ENCODE measurements at places on chromosomes 7 and 10.

DNA sequence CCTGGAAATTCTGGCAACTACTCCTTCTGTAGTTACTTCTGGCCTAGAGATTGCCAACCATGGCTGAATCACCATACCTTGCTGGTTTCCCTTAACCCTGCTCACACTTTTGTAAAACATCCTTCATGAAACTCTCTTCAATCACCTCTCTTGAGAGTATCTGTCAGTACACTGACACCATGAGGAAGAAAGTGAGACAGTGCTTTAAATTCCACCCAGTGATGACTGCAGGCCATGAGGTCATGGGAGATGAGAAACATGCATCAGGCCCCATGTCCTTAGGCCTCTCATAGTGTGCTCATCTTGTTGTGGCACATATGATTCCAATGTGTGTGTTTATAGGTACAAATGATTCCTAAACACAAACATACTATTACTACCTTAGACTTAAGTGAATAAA, 24.6 kb upstream of the NAMPT start:
- no peak for DNase-seq

- no peak for DNase-seq
Observed at GRCh38 chr7:33581236-33581635, 324.1 kb upstream of the BMPER start.

- no peak for DNase-seq
Observed at GRCh38 chr10:29634764-29635625, at the start of gene SVIL. Gene SVIL (minus strand): TSS chr10:29634971. CDS start chr10:29555058, 79,913 bp downstream.

DNA sequence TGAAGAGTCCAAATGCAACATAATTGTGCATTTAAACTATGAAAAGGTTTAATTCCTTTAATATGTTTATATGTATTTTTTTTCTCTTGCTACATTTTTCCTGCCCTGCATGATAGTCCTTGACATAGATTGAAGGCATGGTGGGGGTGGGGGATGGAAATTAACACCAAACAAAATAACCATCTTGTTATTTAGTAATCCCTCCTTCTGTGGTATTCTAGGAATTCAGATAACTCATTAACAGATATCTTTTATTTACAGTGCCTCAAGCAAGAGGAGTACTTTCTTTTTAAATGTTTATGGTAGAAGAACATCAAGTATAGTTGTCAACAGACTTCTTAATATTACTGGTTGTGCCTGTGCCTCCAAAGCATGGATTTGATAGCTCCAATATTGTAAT, 337.6 kb upstream of the SEMA3A start:
- no peak for DNase-seq

GRCh38 chr7:142813226-142813625, 41.6 kb upstream of the EPHB6 start:
- no peak for DNase-seq

GRCh38 chr10:86308056-86308455, 58.5 kb downstream of the GRID1 start:
- DNase-seq: no peak

DNA sequence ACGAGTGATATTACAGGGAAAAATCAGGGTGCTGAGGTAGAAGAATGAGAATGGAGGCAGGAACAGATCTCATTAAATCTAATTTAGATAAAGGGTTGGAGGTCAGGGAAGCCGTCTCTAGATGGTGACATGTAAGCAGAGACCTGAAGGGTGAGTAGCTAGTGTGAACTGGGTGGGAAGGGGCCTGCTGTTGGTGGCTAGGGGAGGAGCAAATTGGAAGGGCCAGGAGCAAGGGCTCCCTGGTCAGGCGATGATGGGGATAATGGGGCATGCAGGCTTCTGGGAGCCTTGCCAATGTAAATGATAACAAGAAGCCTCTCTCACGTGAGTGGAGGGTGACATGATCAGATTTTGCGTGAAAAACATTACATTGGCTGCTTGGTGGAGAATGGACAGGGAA, 76.3 kb downstream of the WDFY4 start:
- no peak for DNase-seq

DNA sequence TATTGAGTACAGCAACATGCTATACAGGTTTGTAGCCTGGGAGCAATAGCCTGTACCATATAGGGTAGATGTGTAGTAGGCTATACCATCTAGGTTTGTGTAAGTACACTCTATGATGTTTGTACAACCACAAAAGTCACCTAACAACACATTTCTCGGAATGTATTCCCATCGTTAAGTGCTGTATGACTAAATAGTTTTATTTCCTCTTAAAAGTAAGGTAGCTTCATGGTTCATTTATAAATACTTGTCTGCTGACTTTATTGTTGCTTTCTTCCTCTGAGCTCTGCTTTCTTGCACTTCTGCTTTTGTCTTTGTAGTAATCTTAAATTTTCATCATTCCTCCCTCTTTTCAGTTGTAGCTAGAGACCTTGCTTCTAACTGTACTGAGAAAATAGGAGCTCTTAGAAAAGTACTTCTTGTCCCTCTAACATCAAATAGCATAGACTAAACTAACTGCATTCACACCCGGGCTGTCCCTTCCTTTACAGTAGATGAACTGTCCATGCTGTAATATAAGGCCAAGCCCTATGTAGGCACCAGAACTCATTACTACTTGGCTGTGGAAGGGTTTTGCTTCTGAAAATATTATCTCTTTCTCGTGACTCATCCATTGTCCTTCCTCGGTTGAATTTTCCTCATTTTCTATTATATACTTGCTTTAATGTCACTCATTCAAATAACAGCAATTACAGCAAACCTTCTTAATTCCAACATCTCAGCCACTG, 55.4 kb upstream of the FAM3C start:
- no peak for DNase-seq

GRCh38 chr10:103382769-103383168, 13.5 kb downstream of the ATP5MK start:
- no peak for DNase-seq

DNA sequence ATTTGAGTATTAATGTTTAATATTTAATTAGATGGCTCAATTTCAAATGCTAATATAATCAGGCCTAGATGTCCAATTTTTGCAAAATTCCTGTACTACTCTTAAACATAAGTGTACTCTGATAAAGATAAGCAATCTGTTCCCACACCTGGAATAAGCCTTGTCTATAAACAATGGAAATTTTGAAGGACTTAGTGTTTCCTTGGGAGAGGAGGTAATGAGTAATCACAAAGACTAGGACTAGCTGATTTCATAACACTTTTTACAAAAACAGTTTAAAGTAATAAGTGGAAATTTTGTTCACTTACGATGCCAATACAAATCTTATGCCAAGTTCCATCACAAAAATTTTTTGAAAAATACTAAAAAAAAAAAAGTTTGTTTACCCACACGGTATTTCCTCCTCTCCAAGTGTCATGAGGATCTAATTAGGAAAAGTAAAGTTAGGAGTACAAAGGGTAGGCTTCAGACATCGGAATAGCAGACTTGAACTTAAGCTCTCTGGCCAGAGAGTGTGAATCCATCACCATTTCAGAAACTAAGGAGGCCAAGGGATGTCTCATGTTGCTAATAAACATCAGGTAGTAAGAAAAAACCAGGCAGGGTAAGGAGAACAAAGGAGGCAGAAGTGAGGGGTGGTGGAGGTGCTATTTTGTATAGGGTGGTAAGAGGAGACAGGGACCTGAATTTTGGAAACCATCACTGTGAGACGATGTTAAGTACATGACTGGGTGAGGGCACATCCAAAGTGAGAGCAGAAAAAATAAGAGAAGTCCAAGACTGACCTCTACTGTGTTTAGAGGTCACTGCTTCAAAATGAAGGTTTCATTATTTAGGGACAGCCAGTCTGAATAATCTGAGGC, 61.3 kb downstream of the RAPGEF5 start:
- no peak for DNase-seq

GRCh38 chr10:117365612-117366011, 9.6 kb downstream of the PDZD8 start:
- peak; percentile 18 for DNase-seq

DNA sequence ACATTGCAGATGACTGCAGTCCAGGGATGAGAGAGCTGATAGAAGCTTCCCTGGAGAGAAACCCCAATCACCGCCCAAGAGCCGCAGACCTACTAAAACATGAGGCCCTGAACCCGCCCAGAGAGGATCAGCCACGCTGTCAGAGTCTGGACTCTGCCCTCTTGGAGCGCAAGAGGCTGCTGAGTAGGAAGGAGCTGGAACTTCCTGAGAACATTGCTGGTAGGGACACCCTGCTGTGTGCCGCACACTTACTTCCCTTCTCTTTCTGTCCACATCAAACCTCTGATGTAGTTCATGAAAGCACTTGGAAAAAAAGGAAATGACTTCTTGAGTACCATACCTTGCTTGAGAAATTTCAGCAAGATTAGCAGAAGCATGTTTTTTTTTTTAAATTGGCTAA, 25.3 kb downstream of the MAP3K8 start:
- DNase-seq: no peak

GRCh38 chr7:41189866-41190265, 513.0 kb downstream of the INHBA start:
- DNase-seq: no peak

GRCh38 chr7:157263156-157263555, 73.6 kb upstream of the DNAJB6 start:
- no peak for DNase-seq

GRCh38 chr7:20393021-20393610, 62.4 kb downstream of the ITGB8 start:
- DNase-seq: no peak

GRCh38 chr10:15824498-15824897, 35.8 kb downstream of the MINDY3 start:
- peak; percentile 9 for DNase-seq

All from erythroblast (primary cell).